ENCODE measurements at places on chromosomes 5 and 9.

DNA sequence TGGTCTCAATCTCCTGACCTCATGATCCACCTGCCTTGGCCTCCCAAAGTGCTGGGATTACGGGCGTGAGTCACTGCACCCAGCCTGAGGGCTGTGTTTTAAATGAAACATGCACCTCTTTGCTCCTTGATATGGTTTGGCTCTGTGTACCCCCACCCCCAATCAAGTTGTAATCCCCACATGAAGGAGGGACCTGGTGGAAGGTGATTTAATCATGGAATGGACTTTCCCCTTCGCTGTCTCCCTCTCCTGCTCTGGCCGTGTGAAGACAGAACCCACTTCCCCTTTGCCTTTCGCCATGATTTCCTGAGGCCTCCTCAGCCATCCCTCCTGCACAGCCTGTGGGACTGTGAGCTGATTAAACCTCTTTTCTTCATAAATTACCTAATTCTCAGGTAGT is 12.5 kb upstream of the NOTCH1 start:
- no peak for DNase-seq

DNA sequence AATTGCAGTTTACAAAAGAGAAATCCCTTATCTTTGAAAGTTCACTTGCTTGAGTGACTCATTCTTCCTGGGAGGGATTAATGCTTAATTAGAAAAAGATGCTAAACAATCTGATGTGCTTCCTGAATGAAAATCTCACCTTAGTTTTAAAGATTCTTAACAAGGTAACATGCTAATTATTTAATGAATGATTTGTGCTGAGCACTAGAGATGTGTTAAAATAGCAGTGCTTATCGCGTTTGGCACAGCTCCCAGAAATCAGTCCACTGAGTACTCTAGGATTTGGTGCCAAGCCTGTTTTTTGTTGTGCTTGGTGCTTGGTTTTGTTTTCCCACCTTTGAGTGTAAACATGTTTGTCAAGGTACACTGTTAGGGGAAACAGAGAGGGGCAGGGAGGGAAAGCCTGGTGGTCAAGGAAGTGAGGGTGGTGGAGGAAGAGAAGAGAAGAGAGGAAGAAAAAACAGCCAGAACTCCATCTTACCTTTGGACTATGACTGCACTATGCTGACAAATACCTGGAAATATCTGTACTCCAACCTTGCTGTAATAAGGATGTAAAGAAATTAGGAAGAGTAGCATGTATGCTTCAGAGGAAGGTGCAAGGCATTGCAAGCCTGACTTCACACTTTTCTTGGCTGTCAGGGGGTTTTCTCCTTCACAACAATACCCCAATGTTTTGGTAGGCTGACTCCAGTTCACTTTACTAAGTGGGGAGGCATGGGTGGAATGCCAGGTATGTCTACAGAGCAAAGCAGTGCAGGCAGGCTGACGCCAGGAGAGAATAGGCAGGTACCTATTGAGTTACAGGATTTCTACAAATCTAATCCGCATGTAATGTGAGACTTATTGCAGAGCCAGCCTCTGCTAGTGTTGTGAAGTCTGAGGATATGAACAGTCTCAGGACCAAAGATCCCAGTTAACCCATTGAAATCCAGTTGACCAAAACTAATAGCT is 157.2 kb upstream of the ISL1 start:
- DNase-seq = no peak

DNA sequence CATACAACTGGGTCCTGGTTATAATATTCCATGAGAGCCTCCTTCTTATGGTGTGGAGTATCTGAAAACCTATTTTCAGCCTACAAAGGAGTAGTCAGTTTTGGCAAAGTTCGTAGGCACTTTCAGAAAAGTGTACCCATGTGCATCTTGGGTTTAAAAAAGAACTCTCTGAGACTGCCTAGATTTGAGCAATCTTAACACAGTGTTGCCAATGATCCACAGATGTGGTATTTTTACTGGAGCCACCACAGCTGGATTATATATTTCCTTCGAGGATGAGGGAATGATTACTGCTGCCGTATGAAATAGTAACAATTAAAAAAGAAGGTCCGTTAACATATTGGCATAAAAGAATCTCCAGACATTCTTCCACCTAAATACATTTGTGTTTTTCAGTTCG is 1.1 kb downstream of the PALM2AKAP2 start:
- DNase-seq = no peak

DNA sequence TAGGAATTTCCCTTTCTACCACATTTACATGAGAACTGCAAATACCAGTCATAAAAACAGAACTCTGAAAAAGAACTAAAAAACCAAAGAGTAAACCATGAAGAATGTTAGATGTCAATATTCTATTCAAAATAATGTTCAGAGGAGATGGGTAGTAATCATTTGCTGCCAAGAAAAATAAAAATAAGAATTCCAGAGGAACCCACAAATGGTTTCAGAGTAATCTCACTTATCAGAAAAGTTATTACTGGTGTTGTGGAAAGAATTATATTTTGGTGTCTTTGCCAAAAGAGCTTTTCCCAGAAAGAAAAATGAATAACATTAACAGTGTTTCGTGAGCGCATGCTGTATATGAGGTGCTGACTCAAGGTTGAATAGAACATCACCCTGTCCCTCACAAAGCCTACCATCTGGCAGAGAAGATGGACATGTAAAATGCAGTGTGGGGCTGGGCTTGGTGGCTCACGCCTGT is 35.6 kb downstream of the GPR21 start:
- DNase-seq = peak; percentile 93

DNA sequence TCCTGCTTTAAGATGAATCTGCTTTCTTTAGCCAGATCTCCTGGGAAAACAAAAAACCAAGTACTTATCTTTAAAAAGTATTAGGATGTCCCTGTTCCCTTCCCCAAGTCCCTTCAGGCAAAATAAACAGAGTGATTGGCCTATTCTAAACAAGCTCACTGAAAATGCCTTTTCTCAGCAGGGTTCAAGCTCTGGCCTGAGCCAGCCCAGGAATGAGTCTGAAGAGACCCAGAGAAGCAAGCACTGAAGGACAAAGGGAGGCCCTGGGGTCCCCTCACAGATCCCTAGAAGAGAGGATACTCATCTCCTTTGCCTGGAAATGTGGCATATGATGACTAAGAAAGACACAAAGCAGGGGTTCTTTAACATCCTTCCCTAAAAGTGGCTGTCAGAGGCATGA is 66.8 kb upstream of the MAP1B start:
- no peak for DNase-seq

- DNase-seq = no peak
These were observed 159.6 kb downstream of the BNC2 start for GRCh38 chr9:16710888-16711287.

DNA sequence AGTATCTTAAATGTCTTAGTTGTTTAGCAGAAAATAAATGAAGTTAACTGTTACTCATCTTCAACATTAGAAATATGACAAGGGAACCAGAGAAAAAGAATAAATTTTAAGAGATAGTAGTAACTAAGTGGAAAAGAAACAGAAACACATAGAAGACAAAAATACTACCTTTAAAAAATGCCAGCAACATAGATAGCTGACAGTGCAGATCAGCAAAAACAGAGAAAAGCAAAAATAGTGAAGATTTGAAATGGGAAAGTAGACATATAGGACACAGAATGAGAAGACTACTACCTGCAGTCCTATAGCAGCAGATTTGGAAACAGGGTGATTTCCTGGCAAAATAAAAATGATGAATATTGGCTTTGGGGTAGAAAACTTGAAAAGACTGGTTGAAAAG is 48.5 kb downstream of the ICE1 start:
- DNase-seq = no peak

GRCh38 chr9:91768507-91768906 is 181.5 kb downstream of the ROR2 start:
- DNase-seq = no peak

DNA sequence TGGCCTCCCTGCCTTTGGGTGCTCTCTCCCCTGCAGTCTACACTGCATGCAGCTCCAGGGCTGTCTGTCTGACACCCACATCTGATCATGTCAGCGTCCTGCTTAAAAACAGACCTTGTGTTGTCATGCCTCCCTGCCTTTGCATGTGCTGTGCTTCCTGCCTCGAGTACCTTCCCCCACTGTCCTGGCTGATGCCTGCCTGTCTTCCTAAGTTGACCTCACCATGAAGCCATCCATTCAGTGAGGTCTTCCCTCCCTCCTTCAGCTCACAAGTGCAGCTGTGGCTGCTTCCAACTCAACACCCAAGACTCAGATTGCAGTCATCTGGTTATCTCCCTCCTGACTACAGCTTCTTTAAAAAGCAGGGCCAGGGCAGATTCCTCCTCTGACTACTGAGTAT is 5.5 kb downstream of the ANGPTL2 start:
- peak; percentile 43 for DNase-seq

GRCh38 chr5:142175461-142176142 is 67.0 kb downstream of the NDFIP1 start:
- DNase-seq = no peak

DNA sequence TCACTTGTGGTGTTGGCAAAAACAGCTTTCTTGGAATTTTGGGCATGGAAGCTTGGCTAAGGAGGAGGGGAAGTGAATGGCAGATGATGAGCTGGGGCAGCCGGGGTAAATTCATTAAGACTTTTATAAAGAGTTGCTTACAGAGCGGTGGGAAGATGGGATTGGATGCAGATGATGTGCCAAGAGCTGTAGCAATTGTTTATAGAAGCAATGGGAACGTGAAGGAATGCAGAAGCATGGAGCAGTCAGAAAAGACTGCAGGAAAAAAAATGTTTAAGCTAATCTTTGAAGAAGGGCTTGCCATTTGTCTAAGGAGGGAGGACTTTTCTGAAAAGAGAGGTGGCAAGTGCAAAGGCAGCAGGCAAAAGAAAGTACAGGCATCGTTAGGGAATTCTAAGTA is 86.6 kb upstream of the SHISAL2B start:
- DNase-seq = no peak

DNA sequence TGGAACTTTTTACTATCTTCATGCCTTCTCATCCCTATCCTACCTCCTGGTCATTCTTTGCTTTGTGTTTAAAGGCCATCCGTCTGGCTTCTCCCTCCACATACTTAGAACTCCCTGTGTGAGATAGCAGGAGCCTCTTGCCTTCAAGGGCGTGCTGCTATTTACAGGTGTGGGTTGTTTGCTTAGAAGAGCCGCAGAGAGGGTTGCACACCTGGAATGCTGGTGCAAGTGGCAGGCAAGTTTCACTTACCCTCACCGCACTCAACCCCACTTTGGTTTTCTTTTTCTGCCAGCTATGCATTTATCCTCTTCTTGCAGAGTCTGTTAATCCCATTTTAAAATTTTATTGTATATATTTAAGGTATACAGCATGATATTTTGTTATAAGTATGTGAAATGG is 12.6 kb downstream of the SKP2 start:
- DNase-seq = no peak

DNA sequence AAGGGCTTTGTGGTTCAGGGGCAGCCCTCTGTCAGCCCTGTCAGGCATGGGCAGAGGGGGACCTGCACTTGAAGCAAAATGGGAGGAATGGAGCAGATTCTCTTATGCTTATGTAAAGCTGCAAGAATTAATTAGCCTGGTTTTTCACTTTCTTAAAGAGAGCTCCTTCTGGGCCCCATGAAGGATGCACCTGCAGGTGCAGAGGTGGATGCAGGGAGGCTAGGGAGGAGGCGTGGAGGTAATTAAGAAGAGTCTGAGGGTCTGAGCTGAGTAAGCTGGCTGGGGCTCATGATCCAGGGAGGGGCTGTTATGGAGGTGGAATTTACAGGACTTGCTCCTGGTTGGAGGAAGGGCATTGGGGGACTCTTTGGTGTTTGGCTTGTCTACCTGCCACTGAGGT is 22.0 kb downstream of the NSG2 start:
- DNase-seq = no peak

- DNase-seq = no peak
These were observed 194.4 kb upstream of the VCAN start for GRCh38 chr5:83277154-83277553.

GRCh38 chr9:5843794-5844471 is 11.0 kb upstream of the ERMP1 start:
- no peak for DNase-seq

- no peak for DNase-seq
These were observed 594.5 kb downstream of the PDE4D start for GRCh38 chr5:59299006-59299405.

GRCh38 chr5:132458651-132459030 is 31.9 kb downstream of the IRF1 start:
- DNase-seq = peak; percentile 61
